ENCODE measurements at places on chromosomes 2 and 18. TPM values are rescaled to one million over a fixed set of nuclear protein-coding genes. Genes with fewer than 3 reads are reported as not detected.

DNA sequence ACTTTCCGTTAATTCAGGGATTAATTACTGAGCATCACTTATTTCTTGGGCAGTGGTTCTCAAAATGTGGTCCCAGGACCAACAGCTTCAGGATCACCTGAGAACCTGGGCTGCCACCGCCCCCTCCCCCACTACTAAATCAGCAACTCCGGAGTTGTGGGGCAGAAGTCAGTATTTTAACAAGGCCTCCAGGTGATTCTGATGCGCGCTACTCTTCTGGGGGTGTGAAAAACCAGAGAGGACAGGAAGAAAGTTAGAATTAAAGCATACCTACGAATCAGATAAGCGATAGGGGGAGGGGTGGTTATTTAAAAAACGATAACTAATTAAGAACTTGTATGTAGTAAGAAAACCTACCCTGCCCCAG lies 319 bp downstream of the ZSCAN30 start:
- DNase-seq = no peak

GRCh38 chr18:34767601-34768027 lies 57.5 kb downstream of the DTNA start:
- no peak for DNase-seq

DNA sequence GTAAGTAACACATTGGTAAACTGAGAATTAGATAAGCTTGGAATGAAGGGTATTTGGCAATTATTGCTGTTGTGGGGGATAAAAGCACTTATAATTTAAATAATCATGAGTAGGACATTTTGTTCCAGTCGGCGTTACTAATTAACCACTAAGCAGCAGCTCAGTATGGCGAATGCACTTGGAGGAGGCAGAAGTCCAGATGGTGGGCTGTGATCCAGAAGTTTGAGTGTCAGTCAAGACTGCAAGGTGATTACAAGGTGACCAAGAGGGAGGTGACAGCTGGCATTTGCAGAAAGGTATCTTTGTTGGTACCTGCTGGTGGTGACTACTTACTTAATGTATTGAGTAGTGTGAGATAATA lies 643.6 kb upstream of the FAM98A start:
- DNase-seq = no peak

The TBC1D8 gene
- total RNA-seq = 61.1 TPM
